ENCODE measurements at places on chromosomes 12 and 14. TPM values are rescaled to one million over a fixed set of nuclear protein-coding genes. Genes with fewer than 3 reads are reported as not detected.

DNA sequence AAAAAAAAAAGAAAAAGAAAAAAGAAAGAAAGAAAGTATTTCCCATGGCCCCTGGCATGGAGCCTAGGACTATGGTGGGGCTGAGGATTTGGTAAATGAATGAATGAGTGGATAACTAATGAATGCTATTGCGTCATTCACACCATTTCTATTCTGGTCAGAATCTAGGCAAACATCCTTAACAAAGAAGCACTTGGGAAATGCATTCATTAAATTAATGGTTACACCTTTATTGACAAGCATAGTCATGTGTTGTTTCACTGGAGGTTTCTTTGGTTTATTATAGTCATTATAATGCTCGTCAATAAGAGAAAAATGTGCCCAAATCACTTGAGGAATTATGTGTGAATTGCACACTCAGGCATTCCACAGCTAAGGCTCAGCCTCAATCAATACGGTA lies 13.6 kb upstream of the AQP2 start:
- no peak for DNase-seq

DNA sequence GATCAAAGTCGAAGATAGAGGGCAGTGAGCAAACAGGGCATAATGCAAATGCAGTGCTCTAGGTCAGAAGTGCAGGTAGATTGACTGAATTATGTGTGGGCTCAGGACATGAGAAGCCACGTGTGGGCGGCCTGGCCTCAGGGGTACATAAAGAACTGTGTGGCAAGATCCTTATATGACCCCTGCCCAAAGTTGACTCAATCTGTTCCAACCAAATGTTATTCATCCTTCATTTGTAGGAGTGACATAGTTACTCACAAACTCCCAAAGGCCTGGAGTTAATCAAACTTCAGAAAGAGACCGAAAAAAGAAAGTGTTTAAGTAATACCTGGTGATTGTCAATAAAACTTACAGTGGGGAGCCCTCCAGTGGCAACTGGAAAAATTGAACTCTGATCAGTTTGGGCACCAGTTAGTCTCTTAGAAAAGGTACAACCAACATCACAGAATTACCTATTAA lies 150.4 kb upstream of the FAR2 start:
- DNase-seq, result no peak

DNA sequence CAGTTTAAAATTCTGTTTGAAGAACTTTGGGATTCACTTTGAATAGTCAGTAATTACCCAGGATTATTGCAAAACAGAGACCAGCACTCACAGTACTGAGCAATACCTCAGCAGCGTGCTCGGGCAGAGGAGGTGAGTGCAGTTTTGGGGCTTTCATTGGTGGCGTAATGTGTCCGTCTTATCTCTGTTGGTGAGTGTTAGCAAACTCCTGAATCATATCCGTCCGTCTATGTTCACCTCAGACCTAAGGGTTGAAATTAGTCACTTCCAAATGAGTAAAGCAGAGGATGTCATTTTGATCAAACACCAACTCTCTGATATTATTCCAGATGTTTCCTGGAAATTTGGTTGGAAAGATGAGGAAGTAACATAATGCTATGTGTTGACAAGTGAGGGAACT lies 82.8 kb downstream of the BORCS5 start:
- no peak for DNase-seq

- DNase-seq, result no peak
Measured at GRCh38 chr14:51546099-51546498, 105.6 kb upstream of the FRMD6 start.

DNA sequence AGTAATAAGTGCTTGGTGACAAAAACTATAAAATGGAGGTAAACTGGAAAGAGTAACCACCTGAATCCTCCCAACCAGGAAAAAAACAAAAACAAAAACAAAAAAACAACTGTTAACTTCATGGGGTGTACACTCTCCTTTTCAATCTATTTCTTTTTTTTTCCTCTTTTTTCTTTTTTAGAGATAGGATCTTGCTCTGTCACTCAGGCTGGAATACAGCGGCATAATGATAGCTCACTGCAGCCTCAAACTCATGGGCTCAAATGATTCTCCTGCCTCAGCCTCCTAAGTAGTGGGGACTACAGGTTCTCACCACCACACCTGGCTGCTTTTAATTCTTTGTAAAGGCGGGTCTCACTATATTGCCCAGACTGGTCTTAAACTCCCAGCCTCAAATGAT lies 76.8 kb downstream of the PHLDA1 start:
- no peak for DNase-seq

- no peak for DNase-seq
Measured at GRCh38 chr12:104411826-104412641, 44.7 kb upstream of the CHST11 start.

DNA sequence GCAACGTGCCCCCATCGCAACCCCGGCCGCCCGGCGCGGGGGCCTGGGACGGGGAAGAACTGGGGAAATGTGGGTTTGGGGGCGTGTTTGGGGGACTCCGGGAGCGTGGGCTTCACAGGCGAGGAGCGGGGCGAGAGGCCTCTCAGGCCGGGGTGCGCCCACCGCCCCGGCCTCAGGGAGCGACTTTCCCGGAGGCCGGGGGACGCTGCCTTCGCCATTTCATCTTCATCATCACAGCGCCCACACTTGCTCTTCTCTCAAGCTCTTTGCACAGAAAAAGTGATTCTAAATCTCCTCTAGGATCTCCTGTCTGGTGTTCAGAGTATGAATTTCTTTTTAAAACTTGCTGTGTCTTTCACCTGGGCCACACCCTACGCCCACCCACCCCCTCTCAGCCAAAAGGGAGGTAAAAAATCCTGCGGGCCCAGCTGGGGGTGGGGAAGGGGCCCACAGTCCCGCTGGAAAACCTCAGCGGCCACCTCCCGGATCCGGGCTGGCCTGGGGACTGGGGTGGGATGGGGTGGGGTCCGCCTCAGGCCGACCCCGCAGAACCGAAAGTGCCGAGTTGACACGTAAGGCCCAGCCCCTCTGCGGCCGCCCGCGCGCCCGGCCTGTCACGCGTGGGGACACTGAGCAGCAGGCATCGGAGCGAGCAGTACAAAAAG lies 7.4 kb downstream of the CDKN1B start:
- DNase-seq, result no peak

DNA sequence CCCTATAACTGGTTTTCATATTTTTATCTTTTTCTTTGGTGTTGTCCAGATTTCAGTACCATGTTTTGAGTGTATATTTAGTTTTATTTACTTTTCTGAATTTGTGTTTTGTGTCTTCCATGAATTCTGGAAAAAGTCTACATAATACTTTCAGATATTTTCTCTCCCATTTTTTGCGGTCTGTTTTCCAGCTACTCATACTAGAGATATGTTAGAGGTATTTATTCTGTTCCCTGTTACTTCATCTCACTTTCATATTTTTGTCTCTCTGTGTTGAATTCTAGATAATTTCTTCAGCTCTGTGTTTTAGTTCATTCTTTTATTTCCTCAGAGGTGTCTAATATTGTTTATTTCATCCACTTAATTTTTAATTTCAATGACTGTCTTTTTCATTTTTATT lies 74.2 kb downstream of the IFT81 start:
- DNase-seq, result no peak

- no peak for DNase-seq
Measured at GRCh38 chr14:53528185-53528671, 375.1 kb upstream of the DDHD1 start.

Gene LRP1-AS
- not detected for total RNA-seq

Gene RPL10L
- not detected for total RNA-seq
